ENCODE measurements at places on chromosomes 2 and 18. TPM values are rescaled to one million over a fixed set of nuclear protein-coding genes. Genes with fewer than 3 reads are reported as not detected.

KYNU gene
- total RNA-seq = 3.7 TPM

CFAP221 gene
- total RNA-seq = 3.9 TPM

CHRND gene
- not detected for total RNA-seq

NAT8 gene
- not detected for total RNA-seq

DNA sequence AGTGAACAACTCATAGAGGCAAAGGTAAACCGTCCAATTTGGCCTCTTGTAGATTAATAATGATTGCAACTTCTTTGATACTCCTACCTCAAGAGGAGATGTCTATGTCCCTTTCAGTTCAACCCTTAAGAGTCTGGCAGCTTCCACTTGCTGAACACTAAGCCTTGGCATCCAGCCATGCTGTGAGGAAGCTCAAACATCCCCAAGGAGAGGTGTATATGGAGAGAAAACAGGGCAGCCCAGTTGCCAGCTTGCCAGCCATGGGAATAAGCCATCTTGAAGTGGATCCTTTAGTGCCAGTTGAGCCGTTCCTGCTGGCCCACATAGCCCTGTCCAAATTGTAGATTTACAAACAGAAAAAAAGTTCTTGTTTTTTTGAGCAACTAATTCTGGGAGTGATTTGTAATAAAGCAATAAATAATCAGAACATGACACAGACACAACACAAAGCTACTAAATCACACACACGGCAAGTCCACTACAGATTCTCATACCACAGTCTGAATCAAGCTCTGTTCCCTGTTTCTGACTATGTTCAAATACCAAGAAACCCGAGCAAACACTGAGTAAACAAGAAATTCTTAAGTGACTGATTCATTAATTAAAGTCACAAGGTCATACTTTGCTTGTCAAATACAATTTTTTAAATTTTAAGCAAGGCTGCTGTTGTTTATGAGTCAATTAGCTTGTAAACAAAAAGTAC lies 96.1 kb downstream of the PID1 start:
- no peak for DNase-seq

DNA sequence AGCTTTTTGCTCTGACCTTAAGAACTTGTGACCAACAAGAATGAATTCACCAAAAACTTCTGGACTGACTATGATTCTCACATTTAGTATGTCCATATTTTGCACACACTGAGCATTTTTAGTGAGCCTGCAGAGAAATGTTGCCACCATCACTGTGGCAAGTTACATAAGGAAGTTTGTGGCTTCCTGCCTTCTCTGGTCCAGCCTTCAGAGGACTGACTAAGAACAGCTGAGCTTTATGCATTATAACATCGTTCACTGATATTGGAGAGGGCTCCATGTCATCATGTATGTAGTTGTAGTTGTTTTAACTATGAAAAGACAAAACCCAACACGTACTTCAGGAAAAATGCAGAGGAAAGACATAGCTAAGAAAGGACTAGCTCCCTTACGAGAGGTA lies 218.0 kb upstream of the CRIM1 start:
- no peak for DNase-seq

DNA sequence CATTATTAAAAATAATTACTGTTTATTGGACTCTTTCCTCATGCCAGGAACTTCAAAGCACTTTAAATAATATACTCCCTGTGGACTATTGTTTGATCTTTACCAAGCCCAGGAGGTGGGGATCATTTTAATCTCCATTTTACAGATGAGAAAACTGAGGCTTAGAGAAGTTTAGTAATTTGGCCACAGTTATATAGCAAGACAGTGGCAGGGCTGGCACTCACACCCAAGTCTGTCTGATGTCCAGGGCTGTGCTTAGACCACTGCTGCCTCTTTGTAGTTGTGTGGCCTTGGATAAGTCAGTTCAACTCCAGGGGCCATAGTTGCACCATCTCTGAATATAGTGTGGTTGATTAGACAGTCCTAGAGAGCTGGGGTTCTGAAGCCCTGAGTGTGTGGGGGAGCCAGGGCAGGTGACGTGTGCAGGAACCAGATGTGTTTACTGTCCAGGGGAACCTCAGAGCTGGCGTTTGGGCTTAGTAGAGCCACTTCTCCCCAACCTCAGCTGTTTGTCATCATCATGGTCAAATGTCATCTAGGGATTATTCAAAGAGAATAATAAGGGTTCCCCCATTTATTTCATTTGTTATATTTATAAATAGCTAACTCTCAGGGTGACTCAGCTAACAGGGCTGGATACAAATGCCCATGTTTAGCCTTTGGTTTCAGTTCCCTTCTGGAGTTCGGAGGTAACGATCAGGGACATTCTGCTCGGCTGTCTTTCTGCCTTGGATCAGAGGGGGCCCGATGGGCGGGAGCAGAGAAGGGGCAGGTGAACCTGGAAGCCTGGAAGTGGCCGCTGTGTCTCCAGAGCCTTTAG lies 68.0 kb downstream of the BOLA3 start:
- no peak for DNase-seq

DNA sequence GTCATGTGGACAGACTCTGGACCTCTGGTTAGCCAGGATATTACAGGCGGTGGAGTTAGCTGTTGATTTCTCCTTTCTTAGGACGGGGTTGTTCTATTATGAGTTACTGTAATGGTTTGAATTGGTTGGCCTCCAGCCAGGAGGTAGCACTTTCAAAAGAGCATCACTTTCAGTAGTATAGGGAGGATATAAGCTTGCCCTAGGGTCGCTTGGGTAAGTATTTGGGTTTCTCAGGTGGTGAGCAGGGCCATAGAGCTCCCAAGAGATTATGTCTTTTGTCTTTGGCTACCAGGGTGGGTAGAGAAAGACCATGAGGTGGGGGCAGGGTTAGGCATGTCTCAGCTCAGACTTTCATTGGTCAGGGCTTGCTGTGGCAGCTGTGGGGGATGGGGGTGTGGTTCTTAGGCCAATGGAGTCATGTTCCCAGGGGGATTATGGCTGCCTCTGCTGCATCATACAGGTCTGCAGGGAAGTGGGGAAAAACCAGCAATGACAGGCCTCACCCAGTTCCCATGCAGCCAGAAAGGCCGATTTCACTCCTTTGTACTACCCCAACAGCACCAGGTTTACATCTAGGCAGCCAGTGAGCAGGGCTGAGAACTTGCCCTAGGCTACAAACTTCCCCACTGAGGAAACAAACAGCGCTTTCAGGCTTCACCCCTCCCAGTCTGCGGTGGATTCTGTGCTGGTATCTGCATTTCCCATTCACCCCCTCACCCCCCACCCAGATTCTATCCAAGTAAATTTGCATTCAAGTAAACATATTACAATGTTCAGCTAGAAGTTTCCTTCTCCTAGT lies 89.4 kb upstream of the SLC38A11 start:
- no peak for DNase-seq

DNA sequence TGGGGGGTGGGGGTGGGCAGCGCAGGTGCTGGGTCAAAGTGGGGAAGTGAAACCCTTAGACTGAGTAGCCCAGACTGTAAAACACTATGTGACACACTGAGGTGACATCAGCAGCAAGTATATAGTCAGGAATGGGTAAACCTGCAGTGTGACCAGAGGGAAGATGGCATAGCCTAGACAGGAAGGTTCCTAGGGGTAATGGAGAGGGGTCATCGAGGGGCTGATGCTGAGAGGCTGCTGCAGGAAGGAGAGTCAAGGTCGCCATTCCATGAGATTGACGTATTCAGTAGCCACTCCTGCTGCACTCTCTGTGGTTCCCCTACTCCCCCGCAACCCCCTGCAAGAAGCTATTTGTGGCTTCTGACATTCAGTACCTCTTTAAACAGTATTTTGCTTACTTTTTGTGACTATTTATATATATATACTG lies 111.7 kb downstream of the CHST9 start:
- no peak for DNase-seq

DNA sequence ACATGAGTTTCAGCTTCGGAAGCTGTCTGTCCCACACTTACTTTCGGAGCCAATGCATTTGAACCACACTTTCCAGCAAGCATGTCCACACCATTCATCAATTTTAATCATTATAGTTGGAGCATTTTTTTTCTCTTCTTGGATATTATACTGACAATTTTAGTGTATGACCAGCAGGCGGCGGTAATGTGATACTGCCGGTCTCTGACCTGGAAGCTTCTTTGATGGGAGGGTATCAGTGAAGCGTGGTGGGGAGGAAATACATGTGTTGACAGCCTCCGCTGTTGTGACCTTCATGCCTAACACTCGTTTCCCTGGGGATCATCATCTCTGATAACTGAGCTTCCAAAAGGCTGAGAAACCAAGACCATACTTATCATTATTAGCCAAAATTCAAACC lies 231.7 kb downstream of the GBX2 start:
- DNase-seq = no peak

DNA sequence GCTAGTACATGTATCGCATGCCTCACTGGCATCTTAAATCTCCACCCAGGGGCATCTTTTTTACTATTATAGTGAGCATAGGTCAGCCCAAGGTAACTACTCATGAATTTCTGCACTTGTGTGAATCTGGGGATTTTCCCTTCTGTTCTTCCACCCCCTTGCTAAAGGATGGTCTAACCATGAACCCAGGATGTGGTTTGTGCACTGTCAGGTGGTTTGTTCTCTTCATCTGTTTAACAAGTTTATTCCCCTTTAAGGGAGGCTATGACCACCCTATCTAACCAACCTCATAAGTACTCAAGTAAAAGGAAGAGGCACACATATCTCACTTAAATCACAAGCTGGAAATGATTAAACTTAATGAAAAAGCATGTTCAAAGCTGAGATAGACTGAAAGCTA lies 243.0 kb downstream of the RPRM start:
- DNase-seq = no peak

DNA sequence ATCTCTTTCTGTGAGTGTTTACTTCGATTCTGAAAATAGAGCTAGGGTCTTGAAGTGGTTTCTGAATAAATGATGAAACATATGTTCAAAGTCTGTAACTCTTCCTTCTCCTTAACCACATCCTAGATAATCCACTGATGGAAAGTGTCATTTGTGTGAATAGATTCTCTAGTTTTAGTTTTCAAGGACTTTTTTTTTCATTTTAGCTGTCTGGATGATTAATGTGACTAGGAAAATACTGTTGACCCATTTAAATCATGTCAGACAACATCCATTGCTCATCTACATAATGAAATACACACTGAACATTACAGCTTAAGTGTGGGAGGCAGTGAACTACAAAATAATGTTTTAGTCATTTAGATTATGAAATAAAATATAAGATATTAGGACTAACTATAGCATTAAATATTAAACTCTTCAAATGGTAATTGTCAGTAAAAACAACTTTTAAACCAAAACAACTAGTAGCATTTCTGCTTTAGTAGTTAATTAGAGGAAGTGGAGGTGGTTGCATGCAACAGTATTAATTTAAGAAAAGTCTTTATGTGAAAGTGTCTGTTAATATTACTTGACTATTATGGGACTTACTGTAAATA lies 39.1 kb upstream of the DLX1 start:
- no peak for DNase-seq

DNA sequence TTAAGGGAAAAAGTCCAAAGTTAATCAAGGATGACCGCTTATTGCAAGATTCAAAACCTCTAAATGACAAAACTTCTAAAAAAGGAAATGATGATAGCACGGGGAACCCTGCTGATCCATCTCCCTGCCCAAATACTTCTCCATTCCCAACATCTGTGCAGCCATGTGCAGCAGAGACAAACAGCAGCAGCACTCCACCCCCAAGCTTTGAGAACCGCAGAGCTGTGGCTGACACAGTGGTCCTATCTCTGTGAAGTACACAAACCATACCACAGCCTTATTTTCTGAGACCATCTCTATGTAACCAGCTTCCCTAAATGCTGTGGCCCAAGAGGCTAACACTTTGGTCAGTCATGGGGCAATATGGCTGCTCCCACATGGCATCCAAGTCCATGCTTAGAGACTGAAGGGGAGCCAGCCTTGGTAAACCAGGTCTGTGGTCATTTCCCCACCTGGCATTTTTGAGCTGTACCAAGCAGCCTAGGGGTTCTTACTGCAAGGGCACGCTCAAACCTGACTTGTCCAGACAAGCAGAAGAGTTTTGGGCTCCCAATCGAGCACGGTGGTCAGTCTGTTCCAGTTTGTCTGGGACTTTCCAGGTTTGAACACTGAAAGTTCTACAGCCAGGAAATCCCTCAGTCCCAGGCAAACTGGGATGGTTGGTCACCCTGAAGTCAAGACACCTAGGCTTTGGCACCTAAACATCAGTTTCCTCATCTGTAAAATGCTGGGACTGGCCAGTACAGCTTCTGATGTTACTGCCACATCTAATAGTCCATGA lies 17.1 kb upstream of the NFE2L2 start:
- no peak for DNase-seq

DNA sequence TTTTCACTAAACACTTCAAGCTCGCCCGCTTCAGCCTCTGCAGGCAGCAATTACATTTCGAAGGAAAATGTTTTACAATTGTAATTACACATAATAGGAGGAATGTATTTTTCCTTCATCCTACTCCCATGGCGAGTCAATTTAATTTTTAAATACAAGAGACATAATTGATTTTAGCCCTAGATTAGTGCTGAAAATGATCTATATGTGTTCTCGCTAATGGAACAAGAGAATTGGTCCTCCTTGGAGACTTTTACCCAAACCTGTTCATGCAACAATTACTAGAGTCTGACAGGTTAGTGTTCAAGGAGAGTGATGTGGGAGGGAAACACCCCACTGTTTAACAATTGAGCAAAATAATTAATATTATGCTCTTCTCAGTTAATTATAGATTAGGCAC lies 509.4 kb upstream of the SETBP1 start:
- DNase-seq = no peak

DNA sequence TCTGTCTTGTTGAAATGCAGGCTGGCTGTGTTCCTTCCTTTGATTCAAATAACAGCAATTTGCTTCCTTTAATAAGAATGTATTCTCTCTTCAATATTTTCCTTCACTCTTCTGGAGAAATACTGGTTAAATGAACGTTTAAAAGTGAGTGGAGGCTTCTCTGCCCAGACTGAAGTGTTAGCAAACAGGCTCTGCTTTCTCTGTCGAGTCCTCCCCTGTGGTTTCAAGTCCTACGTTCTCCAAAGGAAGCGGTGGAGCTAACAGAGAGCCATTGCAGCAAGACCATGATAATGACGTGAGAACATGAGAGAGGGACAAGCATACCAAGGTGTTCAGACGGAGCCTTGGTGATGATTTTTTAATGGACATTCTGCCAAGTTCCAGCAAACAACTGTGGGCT lies 26.2 kb upstream of the PID1 start:
- DNase-seq = no peak

GRCh38 chr2:152584301-152584700 lies 133.0 kb downstream of the PRPF40A start:
- no peak for DNase-seq

DNA sequence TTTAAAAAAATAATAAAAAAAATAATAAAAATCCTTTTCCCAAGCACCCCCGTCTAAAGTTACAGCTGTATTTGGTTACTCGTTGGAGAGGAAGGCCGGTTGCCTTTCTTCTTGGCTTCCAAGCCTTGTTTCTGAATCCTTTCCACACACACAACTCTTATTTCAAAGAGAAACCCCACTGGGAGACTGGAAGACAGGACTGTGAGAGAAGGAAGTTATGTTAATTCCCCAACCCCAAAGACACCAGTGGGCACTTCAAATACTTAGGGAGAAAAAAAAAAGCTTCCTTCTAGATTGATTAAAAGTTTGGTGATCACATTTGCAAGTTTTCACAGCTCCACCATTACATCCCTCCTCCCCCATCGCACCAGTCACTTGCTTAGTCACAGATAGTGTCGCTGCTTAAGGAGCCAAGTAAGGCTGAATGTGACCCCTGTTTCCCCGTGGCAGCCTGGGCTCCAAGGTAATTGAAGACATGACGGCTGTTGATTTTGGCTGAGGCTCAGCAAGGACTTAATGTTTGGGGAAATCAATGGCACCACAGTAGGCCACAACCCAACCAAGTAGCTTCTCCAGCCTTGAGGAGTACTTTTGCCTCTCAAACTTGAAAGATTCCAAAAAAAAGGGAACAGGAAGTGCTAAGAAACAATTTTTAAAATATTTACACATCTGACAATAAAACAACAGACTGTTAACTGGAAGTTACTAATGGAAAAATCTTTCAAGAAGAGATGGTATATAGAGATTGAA lies 40.8 kb upstream of the FRZB start:
- DNase-seq = no peak
